Stimulated activated CD8-positive, alpha-beta memory T cell treated with anti-CD3 and anti-CD28 coated beads, Interleukin-7, amount 100 ng/mL, for 4 hours (primary cell): ENCODE measurements at places on chromosomes 3 and 15.
A peak's percentile ranks its signal among the peaks of the same experiment; 100 is the strongest.

DNA sequence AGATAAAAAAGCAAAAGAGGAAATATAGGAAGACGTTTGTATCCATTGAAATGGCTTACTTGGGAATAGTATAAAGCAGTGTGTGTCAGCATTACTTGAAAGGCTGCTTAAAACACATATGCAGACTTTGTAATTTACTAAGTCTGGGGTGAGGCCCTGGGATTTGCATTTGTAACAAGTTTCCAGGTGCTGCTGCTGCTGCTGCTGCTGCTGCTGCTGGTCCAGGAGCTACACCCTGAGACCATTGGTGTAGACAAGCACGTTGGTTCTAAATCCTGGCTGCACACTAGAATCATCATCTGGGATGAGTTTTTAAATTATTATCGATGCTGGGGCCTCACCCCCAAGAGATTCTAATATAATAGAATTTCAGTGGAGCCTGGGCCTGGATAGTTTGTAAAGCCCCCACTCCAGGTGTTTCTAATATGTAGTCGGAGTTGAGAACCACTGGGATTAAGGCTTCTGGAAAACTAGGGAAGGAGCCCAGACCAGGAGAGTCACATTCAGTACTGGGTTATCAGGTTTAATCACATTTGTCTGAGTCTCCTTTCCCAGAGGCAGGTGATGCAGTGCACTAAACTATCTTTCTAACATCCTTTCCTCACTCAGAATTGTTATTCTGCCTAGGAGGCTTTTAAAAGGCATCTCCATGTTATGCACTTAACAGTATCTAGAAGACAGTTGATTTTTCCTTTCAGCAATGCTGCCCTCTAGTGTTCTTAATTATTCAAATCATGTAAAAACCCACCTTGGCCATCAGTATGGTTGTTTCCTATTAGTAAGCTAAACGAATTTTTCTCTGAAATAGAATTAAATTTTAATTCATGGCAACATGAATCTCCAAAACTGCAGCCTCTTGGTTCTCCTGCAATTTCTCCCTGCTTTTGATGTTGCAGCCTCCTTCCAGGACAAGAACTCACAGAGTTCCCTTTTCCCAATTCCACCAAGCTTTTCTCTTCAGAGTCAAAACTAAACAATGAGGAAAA is 45.4 kb downstream of the SSR3 start:
- DNase-seq: no peak

GRCh38 chr15:88605189-88606069 is 15.7 kb upstream of the AEN start:
- no peak for DNase-seq

DNA sequence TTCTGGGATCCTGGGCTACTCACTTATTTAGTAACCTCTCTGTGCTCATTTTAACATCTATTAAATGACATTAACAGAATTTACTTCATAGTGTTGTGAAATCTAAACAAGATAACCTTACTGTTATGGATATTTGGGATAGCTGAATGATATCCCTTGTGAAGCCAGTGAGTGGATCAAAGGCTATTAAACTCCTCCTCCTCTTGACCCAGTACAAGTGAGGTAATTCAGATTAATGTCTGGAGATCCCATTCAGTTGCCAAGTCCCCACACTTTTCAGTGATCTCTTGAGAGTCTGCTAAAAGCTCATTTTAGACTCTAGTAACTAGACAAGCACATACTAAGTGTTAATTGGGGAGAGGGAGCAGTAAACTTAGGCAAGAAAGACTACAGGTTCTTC is 2.5 kb upstream of the ANKRD28 start:
- no peak for DNase-seq

GRCh38 chr3:79516795-79517194 is 251.0 kb downstream of the ROBO1 start:
- no peak for DNase-seq

GRCh38 chr3:175940881-175941280 is 1081.7 kb downstream of the NAALADL2 start:
- DNase-seq: no peak

DNA sequence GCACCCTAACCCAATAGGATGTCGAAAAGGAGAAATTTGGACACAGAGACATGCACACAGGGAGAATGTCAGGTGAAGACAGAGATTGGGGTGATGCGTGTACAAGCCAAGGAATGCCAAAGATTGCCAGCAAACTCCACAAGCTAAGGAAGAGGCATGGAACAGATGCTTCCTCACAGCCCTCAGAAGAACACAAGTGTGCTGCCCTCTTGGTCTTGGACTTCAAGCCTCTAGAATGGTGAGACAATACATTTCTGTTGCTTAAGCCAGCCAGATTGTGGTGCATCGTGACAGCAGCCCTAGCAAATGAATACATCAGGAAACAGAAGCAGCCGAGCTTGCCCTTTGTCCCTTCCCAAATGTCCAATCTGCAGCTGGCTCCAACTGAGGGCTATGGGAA is 23.7 kb upstream of the ARL8B start:
- no peak for DNase-seq

DNA sequence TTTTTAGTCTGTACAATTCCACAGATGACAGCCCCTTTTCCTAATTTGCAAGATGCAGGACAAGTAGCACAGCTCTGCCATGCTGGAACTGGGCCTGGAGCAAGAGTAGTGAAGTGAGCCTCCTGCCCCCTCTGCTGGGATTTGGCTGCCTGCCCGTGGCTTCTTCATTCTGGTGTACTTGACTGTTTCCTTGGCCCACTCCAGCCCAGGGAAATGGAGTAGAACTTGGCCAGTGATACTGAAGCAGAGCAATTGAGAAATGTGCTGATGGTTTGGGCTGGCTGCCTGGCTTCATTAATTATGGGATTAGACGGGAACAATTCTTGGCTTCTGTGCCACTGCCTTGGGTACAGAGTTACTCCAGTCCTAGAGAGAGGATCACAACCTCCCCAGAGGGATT is 2.8 kb downstream of the GPD1L start:
- no peak for DNase-seq

DNA sequence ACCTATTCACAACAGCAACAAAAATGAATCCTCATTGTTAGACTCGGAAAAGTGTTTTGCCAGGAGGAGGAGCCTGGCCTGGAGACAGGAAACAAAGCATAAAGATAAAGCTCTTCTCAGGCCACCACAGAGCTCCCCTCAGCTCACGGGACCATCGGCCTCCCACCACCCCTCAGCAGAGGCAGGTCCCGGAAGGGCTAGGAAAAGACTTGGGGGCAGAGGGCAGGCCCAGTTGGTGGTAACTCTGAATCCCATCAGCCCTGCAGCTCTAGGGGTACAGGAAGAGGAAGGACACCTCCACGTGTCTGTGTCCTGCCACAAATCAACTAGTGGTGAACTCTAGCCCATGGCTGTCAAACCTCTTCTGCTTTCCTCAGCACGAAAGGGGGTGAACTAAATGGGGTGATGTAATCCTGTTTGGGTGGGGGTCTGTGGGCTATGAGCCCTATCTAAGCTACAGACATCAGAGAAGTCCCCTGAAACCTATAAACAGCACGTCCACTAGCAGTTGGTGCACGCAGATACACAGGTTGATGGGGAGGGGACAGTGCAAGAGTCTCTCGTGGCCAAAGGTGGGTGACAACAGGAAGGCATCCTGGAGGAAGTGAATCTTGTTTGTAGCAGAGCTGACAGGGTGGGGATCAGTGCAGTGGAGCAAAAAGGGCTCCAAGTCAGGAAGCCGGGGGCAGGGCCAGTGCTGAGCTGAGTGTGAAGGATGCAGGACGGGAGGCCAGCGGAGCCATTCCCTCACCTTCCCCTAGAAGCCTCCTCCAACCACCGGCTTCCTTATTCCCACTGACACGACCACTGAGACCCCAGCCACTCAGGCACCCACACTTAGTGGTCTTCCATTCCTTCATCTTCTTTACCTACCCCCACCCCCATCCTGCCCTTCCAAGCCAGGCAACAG is 111.1 kb upstream of the HACD2 start:
- no peak for DNase-seq

DNA sequence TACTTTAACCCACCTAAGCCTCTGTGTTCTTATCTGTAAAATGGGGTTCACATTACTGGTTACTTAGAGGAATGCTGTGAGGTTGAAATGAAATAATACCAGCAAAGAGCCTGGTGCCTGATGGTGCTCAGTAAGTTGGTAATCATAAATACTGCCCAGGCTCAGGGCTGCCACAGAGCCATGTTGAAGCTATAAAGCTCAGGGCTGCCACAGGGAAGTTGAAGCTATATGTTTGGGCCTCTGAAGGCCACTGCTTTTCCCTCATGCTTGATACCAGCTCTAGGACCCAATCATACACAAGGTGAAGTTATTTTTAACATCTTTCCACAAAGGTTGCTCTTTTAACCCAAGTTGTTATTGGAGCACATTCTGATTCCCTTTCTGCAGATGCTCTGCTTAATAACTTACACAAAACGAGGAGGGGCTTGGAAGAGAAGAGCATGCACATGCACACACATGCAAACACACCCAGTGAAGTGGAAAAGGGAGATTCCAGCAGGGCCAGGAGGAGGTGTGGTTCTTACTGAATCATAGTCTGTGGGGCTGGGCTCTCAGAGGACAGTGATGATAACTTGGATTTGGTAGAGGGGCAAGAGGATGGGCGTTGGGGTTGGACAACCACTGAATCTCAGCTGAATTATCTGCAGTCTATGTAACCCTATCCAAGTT is 17.4 kb downstream of the PARP14 start:
- no peak for DNase-seq

GRCh38 chr3:136093771-136094170 is 102.4 kb downstream of the MSL2 start:
- no peak for DNase-seq

DNA sequence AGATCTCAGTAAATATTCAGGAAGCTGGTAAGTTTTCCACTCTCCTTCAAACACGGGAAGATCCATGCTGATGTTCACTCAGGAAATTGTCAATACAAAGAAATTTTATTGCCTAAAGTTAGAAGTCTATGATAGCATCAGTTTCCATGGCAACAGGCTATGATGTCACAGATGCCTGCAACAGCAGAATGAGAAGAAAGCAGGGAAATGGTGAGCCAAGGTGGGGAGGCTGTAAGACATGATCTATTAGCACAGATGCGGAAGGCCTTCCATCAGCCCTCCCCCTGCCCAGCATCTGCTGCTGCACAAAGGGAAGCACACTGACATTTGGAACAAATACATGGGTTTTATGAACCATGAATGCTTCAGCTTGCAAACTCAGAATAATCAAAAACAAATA is 28.6 kb downstream of the EPHB1 start:
- no peak for DNase-seq

- DNase-seq: no peak
These were observed 26.9 kb downstream of the BMF start for GRCh38 chr15:40081691-40082194.

DNA sequence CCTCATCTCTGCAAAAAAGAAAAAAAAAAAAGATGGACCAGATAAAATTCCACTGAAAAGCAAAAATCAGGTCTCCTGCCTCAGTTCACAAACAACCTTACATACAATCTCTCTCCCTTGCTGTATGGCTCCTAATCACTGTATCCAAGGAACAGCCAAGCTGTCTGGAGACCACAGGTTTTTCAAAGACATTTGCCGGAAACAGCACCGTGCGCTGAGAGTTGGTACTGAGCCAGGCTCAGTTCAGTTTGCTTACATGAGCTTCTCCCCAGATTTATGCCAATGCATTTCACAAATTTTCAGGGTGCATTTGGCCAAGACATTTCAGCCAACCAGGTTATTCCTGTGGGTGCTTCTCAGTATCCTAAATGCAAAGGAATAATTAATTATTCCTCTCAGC is 4.1 kb downstream of the ACP3 start:
- DNase-seq: no peak

- no peak for DNase-seq
These were observed 99.8 kb upstream of the CPNE4 start for GRCh38 chr3:132134611-132135010.

- peak; percentile 75 for DNase-seq
These were observed 23.4 kb downstream of the FOXL2 start for GRCh38 chr3:138923531-138923994.

- no peak for DNase-seq
These were observed 7.7 kb upstream of the OXSR1 start for GRCh38 chr3:38157595-38157994.

DNA sequence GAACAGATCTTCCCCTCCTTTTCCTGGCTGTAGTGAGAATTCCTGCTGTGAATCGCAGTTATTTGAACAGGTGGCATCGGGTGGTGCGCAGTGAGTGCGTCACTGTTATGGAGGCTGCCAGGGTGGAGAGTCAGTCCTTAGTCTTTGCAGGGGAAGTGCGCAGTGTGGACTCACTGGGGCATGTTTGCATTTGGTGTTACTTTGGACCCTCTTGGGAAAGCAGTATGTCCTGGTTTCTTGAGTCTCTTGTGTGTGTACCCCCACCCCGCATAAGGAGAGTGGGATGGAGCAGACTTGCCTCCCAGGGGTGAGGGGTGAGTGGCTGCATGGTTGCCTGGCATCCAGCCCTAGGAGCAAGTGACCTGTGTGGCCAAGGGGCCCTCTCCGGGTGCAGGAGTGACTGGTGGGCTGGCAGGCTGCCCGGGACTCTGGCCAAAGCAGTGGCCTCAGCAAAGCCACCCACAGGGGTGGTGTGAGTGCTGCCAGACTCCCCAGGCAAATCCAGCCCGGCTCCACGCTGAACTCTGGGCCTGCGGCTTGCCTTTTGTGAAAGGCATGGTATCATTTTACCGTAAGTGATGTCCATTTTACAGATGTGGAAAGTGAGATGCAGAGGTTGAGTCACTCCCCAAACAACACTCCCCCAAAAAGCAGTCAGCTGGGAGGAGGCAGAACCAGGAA is 46.4 kb downstream of the DNASE1L3 start:
- DNase-seq: no peak

DNA sequence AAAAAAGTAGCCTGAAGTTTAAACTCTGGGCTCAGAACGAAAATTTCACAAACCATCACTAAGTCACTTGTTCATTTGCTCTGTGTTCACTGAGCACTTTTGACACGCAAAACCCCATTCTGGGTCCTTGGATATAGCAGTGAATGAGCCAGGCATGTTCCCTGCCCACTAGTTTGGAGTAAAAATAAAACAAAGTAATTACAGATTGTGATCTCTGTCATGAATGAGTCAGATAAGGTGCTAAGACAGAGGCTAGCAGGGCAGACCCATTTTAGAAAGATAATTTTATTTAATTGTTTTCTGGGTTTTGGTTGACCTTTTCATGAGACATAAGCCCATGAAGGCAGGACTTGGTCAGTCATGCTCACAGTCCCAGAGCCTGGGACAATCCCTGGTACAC is 84.1 kb upstream of the ARHGEF3 start:
- no peak for DNase-seq
